ENCODE measurements at places on chromosomes 1 and 21.

DNA sequence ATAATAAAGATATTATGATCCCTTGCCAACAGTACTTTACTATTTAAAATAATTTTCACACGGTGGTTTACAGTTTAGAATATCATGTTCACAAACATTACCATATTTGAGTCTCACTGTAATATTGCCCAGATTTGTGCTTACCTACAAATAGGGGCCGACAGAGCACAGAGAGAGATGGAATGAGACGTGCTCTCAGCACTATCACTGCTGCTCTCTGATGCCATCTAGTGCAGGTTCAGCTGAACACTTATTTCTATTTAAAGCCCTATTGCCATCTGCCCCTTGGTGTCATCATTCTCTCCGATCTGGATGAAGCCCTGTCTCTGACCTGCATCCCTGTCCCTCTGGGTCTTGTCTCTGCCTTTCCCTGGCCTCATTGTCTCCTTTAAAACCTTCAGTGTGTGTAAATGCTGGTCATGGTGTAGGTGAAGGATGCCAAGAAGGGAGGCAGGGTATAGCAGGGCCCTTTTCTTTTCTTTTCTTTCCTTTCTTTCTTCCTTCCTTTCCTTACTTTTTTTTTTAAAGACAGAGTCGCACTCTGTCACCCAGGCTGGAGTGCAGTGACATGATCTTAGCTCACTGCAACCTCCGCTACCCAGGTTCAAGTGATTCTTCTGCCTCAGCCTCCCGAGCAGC is 6.9 kb upstream of the GPATCH4 start:
- no peak for DNase-seq

DNA sequence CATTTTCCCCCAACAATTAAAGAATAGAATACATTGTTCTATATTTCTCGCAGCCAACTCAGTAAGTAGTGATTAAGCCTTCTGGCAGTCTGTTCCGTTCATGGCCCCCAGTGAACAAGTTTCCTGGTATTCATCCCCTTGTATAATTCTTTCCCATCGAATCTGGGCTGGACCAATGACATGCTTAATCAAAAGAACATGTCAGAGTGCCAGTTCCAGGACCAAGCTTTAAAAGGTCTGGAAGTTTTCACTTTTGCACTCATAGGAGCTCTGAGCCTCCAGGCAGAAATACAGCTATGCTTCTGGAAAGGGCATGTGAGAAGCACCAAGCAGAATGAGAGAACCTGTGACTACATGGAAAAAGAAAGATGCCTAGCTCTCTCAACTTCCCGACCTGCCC is 22.5 kb upstream of the DPYD start:
- DNase-seq, result no peak

DNA sequence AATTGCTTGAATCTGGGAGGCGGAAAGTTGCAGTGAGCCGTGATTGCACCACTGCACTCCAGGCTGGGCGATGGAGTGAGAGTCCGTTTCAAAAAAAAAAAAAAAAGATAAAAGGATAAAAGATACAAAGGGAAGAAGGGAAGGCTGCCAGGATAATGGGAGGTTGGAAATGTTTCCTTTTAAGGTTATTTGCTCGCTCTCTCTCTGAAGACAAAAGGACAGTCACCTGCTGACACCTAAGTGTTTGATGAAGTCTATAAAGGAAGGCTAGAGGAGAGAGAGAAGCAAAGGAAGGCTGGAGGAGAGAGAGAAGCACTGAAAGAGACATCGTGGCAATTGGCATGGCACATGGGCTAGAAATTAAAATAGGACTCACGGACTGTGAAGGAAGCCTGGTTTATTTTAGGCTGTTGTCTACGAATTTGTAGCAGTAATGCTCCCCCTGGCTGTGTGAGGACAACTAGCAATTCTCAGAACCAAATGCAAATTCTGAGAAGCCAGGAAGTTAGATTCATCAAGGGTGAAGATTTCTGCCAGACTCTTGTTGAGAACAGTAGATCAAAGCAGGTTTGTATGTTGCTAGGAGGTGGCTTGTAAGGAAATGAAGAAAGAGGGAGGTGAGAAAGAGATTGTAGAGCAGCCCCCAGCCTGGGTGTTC is 154.2 kb downstream of the ZP4 start:
- no peak for DNase-seq

DNA sequence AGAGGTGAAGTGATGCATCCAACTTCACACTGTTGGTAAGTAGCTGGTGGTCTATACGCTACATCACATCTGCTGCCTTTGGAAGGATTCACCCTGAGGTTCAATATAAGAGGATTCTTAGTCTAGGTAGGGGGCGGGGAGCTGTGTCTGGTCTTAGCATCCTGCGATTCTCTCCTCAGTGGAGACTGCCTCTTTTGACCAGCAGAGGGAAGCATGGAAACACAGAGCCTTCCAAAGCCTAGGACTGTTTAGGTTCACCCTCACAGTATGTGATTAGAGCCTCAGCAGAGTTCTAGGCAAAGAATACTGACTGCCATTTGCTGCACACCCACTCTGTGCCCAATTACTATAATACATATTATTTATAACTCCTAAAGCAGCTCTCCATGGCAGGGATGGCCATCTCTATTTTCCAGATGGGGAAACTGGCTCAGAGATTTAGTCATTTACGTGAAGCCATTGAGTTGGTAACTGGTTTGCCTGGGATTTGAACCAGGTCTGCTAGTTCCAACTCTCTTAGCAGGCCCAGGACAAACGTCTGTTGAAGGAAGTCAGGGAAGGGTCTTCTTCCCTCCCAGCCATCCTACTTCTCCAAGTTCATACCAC is 28.9 kb upstream of the EFCAB14 start:
- DNase-seq, result no peak

DNA sequence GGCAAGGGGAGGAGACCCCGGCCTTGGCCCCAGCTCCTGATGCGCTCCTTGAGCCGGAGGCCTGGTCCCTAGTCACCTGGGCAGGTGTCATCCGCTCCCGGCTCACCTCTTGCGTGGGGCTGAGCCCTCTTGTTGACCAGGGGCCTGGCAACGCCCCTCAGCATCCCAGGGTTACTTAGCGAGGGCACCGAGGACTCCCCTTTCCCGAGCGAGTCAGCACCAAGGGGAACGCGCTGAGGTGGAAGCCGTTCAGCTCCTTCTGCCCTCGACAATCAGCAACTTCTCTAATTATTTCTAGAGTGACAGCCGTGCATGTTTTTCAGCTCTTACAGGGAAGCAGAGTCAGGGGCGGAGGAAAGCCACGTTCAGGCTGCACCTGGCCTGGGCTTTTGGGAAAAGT is 522 bp downstream of the SLC45A1 start:
- no peak for DNase-seq

- DNase-seq, result no peak
These were observed 27.5 kb downstream of the HUNK start for GRCh38 chr21:31900121-31900895.

DNA sequence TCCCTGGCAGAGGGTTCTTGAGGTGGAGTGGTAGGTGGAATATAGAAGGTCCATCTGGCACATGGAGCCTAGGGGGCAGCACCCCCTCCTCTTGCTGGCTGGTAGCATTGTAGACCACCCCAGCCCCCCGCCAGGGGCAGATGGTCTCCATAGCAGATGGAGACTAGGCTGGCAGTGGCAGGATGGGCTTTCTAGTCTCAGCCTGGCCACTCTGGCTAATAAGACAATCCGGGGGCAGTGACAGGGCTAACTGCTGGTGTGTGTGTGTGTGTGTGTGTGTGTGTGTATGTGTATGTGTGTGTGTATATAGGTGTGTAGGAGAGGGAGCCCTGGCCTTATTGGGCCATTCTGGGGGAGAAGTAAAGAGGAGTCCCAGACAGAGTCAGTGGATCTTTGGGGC is 16.1 kb downstream of the UTP11 start:
- DNase-seq, result no peak

DNA sequence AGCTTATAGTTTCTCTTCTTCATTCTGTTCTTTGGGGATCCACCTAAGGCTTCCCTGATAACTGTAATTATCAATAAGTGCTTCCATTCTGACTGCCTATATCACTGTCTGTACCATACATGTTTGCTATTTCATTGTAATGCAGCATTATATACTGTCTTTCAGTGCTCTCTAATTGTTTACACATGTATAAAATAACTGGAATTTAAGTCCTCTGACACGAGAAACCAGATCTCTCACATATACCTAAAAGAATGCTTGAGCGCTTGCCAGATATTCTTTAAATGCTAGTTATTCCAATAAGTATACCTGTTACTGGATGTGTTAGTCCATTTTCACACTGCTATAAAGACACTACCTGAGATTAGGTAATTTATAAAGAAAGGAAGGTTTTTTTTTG is 34.7 kb downstream of the CELF3 start:
- DNase-seq, result no peak

DNA sequence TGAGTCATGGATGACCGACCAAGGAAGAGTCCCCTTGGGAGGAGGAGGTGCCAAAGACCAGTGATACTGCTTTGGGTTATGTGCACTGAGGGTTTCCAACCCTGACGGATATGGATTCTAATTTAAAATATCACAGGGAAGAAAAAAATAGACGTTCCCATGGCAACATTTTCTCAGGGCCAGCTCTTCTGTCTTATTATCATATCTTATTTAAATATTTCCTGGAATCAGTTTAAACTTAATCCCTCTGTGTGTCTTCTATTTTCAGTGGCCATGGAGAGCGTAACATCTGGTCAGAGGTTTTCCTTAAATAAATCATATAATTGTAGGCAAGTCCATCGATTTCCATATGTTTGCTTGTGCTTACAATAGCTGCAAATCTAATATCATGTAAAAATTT is 205.4 kb upstream of the FMN2 start:
- DNase-seq, result no peak

- DNase-seq, result no peak
These were observed 50.6 kb downstream of the UCK2 start for GRCh38 chr1:165877940-165878556.

GRCh38 chr1:110580244-110580643 is 25.9 kb downstream of the KCNA2 start:
- no peak for DNase-seq

GRCh38 chr1:58823481-58824010 is 39.7 kb upstream of the JUN start:
- no peak for DNase-seq

DNA sequence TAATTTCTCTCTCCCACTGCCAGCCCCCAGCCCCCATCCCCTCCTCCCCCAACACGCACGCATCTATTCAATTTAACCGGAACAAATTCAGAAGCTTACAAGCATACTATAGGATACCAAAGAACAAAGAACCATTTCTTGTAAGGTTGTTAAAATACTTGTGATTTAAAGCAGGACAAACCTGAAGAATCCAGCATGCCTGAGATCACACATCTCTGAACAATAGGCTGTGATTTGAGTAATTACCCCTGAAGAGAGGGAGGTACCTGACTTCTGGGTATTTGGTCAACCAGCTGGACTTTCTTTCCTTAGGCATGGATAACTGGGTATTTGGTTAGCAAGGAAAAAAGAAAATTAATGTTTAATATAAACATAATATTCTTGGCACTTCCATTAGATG is 105.1 kb downstream of the NMNAT2 start:
- no peak for DNase-seq

DNA sequence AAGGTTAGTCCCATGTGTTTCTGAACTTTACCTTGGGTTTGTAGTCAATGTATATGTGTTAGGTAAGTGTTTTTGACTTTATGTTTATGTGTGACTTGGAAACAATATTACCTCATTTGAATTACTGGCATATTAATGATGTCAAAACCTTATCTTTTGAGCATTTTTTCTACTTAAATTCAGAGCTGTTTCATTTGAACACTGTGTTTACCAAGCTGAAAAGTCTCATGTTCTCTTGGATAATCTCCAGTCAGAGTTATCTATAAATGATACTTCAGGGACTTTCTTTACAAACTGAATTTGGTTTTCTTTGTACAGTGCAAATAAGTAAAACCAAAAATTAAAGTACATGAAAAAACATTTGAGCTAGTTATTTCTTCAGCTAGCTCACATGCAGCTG is 30.0 kb downstream of the ADAMTS1 start:
- no peak for DNase-seq

- DNase-seq, result no peak
These were observed 6.3 kb downstream of the PARP1 start for GRCh38 chr1:226401355-226402303.

DNA sequence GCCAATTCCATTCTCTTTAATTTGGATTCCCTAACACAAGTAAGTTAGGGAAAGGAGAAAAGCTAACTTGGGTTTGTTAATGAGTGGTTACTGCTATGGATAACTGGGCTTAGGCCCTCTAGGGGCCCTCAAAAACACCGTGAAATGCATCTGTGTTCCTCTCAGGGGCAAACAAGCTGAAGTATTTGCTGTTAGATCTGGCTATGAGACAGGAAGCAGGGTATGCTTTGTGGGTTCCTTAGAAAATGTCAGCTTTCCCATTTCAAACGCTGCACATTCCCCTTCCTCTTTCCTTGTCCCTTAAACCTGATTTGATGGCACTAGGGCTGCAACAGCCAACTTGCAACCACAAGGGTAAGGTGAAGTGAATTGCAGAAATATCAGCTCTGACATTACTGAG is 5.7 kb upstream of the CAP1 start:
- no peak for DNase-seq

DNA sequence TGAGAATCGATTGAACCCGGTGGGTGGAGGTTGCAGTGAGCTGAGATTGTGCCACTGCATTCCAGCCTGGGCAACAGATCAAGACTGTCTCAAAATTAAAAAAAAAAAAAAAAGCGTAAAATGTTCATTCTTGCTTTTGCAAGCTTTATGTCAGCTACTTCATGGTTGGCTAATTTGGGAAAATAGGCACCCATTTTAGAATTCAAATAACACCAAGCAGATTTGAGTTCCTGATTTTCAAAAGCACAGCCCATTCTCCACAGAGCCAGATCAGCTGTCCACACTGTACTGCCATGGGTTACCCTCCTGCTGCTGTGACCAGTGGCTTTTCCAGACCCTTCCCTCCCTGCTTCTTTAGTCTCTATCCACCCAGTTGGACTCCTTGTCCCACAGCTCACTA is 4.4 kb downstream of the THEM5 start:
- no peak for DNase-seq

DNA sequence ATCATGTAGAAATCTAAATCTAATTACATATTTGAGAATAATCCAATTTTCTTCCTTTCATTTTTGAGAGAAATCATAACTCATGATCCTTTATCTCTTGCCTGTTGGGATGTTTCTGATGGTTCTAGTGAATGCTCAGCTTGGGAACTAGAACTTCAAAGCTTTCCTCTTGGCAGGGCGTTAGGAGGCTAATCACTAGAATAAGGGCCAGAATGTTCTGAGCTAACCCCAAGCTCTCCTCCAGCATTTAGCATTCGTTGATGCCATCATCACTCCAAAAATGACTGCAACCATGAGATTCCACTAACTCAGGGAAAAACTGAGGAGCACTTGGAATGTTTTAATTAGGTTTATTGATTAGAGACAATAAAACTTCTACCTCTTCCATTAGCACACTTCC is 93.9 kb upstream of the DPT start:
- no peak for DNase-seq

GRCh38 chr1:101124405-101124804 is 98.8 kb upstream of the DPH5 start:
- no peak for DNase-seq

DNA sequence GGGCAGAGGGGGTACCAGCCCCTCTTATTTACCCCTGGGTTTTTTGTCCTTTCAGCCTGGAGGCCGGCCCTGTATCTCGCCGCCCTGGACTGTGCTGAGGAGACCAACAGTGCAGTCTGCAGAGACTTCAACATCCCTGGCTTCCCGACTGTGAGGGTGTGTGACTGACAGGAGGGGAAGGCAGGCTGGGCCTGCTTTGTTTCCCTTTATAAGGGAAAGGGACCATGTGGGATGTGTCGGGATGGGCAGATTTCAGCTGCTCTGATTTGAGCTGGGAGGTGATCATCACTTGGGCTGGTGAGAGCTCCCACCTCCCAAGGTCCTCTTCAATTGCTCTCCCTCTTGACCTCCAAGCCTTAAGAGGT is 11.7 kb downstream of the QSOX1 start:
- no peak for DNase-seq

Data from nucleus accumbens (tissue), 56 donors.